NCI-H1417 treated with DMSO at 0.1 percent for 48 hours (cell line): ENCODE measurements at places on chromosomes 12 and 14.

DNA sequence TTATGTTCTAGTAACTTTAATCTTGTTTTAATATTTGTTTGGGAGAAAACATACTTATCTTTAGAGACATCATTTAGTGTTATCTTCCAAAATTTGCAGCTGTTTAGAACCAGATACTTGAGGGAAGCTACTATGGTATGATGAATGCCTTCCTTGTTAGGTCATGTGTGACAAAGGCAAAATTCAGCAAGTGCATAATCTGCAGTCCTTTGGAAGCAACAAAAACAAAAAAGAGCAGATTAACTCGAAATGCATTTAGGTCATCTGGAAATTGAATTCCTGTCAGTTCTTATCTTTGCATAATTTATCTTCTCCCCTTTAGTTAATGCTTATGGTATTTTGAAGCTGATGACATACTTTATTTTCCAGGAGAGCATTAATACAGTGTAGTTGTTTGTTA is 3.5 kb downstream of the FBXO34 start:
- DNase-seq, result no peak

DNA sequence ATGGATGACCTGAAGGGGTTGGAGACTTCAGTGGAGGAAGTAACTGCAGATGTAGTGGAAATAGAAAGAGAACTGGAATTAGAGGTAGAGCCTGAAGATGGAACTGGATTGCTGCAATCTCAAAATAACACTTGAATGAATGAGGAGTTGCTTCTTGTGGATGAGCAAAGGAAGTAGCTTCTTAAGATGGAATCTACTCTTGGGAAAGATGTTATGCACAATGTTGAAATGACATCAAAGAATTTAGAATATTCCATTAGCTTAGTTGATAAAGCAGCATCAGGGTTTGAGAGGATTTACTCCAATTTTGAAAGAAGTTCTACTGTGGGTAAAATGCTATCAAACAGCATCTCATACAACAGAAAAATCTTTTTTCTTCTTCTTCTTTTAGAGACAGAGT is 186.4 kb upstream of the PRKD1 start:
- DNase-seq, result no peak

DNA sequence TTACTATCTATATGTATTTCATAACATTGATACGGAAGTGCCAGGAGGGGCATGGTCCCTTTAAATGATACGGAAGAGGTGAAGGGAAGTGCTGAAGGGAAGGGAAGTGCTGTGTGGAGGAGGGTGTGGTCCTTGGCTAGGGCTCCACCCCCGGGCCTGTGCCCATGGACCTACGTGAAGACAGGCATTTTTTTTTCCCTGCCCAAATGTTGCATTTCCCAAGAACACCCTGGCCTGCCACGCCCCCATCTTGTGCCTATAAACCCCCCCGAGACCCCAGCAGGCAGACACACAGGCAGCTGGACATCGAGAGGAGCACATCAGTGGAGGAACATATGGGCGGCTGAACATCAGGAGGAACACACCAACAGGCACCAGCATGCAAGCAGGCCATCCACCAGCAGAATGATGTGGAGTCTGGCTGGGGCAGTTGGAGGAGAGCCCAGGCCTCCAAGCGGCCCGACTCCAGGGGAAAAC is 134.1 kb downstream of the SLC41A2 start:
- no peak for DNase-seq

GRCh38 chr14:73452341-73453186 is 5.8 kb downstream of the NUMB start:
- no peak for DNase-seq

DNA sequence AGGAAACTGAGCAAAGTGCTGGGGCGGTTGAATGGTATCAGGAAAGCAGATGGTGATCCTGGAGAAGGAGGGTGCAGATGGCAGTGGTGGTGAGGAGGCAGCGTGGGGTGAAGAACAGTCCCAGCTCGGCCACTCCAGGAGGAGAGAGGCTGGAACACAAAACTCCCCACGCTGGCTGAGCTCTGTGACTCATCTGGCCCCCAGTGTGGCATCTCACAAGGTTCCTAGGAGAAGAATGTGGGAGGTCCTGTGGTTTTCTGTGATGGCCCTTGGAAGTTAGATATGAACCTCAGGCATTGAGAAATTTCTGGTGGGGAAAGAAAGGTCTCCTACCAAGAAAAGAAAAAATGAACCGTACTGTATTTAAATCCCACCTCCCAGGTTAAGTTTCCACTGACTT is 8.0 kb upstream of the NRXN3 start:
- DNase-seq, result no peak

DNA sequence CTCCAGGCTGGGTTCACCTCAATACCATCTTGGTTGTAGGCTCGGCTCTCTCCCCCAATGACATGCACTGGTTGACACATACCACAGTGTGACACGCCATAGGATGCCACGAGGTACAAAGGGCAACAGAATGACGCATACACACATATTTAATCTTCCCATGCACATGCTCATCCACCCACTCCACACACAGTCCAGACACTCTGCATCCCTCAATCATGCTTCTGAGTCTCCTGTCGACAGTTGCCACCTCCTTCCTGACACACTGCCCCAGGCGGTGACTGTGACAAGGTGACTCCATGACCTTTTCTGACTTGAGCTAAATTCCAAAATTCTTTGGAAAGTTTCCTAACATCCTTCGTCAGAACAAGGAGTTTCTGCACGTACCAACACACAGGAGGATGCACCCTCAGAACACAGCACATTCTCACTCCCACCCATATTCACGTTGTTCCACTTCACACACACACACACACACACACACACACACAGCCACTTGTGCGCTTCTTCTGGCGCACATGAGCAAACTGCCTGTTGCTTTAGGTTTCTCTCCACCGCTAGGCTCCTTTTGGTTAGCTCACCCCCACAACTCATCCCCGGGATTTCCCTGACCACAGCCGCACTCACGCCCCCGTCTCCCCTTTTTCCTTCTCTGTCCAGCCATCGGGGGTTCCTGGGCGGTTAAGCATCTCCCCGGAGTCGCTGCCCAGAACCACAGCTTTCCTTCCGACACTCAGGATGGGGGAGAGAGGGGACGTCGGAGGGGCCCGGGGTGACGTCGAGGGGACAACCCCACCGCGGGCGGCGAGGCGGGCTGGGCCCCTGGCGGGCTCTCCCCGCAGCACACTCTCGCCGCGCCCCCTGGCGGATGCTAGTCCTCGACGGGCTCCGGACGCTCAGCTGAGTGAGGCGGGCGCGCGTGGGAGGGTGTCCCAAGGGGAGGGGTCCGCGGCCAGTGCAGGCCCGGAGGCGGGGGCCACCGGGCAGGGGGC is 536 bp upstream of the WNT1 start:
- DNase-seq, result no peak

DNA sequence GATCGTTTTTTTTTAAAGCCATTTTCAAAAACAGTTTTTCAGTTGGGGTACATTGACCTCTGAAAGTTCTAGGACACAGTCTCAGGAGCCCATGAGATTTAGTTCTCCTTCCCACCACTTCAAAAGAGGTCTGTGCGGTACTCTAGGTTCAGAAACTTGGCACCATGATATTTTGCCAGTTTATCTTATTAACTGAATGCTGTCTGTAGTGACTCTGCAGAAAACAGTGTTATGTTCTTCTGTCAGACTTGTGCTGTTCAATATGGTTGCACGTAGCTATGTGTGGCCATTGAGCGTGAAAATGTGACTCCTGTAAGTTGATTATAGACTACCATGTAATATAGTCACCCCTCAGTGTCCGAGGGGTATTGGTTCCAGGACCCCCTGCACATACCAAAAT is 35.9 kb downstream of the CRADD start:
- no peak for DNase-seq

GRCh38 chr12:113285679-113286610 is 49.0 kb downstream of the SLC8B1 start:
- DNase-seq, result no peak

DNA sequence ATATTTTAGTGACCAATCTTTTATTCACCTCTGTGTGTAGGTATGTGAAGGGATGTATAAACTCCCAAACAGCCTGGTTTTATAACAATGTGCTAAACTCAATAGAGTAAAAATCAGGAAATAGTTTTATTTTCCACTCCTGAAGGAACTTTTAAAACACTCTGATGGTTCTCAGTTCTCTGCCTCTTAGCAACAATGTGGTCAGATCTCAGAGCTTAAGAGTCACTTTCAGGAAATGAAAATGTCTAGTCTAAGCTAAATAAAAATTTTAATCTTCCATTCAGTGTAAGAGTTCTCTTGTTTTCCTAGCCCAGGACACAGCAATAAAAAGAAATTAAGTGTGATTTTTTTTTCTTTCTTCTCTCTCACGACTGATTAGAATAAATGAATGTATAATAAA is 718.0 kb downstream of the C12orf50 start:
- no peak for DNase-seq

DNA sequence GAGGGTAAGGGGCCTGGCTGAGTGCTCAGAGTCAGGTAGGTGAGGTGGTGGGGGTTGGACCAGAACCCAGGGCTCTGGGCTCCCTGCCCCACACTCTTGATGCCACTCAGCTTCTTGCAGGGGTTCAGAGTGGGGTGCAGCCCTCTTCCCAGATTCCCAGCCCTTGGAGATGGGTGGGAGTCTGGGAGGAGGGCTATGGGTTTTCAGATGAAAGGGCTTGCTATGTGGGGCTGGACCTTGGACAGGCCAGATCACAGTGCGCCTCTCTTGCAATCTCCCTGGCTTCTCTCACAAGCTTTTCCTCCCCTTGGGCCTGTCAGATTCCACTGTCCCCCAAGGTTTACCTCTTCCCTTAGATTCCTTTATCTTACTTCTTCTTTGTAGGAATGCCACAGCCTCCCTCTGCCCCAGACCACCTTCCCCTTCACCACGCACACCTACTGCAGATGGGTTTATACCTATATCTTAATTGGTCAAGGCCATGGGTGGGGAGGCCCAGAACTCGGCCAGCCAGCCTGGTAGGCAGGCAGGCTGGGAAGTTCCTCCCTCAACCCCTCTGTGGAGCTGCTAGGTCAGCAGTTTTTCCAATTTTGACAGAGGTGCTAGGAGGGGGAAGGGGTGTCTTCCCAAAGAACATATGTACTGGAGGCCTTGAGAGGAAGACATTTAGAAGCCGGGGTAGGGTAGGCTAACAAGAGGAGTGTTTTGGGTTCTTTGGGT is 1.4 kb downstream of the NYNRIN start:
- DNase-seq, result no peak

- DNase-seq, result no peak
These were observed 282.7 kb downstream of the CACNA1C start for GRCh38 chr12:2335513-2335912.

- no peak for DNase-seq
These were observed 220.2 kb upstream of the PLEKHG7 start for GRCh38 chr12:92482599-92482998.

GRCh38 chr14:70130482-70130881 is 58.3 kb downstream of the SLC8A3 start:
- DNase-seq, result peak; percentile 80

- DNase-seq, result no peak
These were observed 45.4 kb upstream of the NR2C1 start for GRCh38 chr12:95118788-95119179.

GRCh38 chr14:74575936-74576335 is 36.1 kb downstream of the LTBP2 start:
- no peak for DNase-seq
